ENCODE measurements at places on chromosomes 7 and 10.
A peak's percentile ranks its signal among the peaks of the same experiment; 100 is the strongest.

DNA sequence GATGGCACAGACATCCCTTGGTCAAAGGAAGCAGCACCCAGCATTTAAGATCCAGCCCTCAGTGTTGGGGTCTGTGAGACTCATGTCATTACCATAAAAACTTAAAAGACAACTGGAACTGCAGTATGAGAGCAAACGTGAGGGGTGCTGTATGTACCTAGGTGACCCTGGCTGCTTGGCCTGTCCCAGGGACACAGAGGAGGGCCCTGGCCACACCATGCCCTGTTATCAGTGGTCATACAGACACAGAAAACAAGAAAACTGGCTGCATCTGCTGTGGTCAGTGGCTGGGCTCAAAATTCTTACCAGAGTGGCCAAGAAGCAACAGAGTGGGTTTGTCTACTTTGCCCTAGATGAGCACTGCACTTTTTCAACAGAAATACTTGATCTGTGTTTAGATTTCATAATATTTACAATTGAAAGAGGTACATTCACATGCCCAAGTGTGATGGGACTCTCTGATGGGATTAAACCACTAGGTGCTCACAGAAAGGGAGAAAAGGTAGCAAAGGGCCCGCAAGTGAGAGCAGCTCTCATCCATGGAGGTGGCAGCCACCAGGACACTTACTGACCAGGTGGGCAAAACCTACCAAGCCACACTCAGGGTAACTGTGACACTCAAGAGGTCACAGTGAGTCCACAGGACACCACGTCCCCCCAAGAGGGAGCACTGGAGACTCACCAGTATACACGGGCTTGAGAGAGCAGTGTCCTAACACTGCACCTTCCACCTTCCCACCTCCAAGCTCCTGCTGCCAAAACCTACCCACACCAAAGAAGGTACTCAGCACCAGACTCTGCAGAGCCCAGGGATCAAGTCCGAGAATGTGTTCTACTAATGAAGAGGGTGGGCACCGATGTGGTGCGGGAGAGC, 68.1 kb upstream of the CAMK2B start:
- no peak for DNase-seq

GRCh38 chr10:51630640-51631005, 68.8 kb downstream of the CSTF2T start:
- DNase-seq = no peak

DNA sequence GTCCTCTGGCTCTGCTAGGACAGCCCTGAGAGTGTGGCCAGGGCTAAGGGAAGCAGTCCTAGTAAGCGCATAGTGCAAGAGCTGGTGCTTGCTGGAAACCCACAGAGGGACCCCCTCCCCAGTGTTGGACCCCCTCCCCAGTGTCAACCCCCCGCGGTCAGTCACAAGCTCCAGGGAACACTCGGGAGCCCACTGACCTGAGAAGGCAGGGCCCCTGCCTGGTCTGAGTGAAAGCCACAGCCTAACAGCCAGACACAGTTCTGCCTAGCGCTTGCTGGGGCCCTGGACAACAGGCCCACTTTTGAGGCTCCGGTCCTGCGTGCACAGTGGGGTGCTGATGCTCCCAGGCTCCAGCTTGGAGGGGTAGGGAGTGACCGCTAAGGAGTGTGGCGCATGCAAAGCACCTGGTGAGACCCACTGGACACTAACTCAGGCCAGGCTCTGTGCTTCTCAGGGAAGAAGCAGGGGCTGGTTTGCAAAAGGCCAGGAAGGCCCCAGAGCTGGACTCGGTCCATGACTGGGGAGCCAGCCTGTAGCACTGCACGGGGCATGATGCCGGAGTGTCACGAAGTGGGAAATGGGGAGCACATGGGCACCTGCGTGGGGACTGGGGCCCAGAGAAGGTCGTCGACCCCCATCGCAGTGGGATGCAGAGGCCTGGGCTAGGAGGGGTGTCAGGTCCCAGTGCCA, 175.8 kb upstream of the PPP2R2D start:
- no peak for DNase-seq

DNA sequence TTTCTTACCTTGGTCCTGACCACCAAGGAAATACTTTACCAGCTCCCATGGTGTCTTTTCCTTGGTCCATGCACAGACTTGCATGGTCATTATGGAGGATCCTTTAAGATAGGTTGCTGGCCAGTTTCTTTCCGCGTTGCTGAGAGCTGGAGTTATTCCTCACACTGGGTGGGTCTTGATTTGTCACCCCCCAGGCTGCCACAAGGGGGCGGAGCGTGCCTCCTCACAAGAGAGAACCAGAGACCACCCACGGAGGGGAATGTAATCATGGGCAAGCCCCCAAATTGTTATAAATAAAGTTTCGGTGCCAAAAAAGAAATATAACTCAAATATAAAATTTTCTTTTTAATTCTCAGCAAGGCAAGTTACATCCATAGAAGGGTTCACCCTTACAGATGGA, 10.5 kb upstream of the TRIM24 start:
- peak; percentile 18 for DNase-seq

DNA sequence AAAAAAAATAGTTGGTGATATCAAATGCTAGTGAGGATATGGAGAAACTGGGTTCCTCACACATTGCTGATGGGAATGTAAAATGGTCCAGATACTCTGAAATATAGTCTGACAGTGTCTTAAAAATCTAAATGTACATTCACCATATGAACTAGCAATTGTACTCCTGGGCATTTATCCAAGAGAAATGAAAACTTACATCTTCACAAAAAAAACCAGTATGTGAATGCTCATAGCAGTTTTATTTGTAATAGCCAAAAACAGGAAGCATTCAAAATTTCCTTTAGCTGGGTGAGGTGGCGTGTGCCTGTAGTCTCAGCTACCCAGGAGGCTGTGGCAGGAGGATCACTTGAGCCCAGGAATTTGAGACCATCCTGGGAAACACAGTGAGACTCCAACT, 2.1 kb upstream of the SSC4D start:
- no peak for DNase-seq

DNA sequence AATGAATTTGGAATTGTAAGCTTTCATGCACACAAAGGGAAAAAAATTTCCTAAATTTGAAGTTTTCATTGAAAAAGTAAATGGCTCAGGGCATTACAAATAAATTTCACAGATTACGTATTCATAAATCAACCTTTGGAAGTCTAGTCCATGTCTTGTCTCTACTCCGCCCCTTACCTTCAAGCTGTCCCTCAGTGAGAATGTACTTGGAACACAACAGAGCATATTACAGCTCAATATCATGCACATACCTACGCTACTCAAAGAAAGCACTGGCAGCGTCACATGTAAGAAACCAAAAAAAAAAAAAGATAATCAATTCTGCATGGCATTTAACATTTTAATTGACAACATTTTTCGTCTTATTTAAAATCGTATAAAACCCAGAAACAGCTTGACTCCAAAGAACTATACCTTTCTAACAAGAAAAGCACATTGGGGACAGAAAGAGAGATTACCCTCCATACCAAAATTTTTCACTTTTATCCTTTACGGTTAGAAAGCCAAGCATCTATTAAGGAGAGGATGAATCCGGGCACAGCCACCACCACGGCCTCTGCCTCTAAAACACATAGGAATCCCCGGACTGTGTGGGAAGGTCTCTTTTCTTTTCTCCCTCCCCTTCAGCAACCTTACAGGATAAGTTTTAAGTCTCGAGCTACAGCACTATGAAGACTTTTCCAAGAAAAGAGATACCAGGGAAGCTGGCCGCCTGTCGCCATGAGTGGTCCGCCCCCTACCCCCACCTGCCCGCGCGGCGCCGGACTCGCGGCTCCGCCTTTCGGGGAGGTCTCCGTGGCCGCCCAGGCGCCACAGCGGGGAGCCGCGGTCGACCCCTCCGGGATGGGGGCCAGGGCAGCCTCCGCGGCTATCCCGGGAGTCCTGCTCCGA, 1.1 kb downstream of the JMJD1C start:
- no peak for DNase-seq

GRCh38 chr10:15141136-15142054, 27.1 kb downstream of the NMT2 start:
- DNase-seq = peak; percentile 21

DNA sequence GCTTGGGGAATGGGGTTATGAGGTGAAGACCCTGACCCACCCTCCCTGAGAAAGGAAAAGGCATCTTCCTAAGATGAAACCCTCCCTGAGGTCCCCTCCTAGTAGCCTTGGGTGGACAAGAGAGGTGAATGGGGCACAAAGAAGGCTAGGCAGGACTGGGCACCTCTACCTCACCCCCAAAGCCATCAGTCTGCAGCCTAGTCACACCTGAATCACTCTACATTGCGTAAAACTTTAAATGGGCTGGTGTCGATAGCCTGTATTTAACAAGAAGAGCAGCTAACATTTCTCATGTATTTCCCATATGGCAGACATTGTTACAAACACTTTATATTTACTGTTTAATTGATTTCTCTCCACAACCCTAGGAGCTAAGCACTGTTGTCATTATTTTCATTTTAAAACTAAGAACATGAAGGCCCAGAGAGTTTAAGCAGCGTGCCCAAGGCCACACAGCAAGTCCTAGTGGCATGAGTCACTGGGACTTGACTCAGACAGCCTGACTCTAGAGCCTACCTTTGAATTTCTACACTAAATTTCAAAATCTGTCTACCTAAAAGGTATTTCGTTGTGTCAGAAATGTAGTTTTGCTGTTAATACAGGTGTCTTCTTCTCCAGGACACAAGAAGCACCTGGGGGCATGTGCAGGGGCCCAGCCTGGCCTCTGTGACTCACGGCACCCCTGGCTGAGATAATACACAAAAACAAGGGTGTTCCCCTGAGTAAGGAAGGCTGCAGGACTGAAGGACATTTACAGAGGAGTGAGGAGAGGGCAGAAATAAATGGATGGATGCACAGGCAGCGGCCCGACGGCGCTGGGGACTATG, 3.4 kb downstream of the AOC1 start:
- DNase-seq = no peak

- no peak for DNase-seq
These were observed 91.2 kb downstream of the SPAG6 start for GRCh38 chr10:22436526-22436892.

DNA sequence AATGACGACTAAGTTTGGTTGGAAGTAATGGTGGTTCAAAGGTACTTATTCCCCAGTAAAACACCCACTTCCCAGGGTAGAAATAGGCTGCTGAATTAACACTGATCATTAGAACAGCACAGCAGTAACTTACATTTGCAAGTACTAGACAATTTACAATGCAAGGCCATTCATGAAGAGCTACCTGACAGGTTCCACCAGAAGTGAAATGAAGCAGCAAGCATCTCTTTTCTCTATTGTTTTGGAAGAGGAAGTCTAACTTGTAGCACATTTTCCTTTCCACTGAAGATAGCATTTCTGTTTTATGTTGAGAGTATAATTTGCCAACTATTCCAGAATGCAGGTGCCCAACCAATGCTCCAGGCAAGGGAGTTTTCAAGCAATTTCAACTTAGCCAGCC, 145.9 kb downstream of the CREB5 start:
- DNase-seq = no peak

GRCh38 chr7:80932536-80932935, 13.7 kb upstream of the SEMA3C start:
- no peak for DNase-seq

DNA sequence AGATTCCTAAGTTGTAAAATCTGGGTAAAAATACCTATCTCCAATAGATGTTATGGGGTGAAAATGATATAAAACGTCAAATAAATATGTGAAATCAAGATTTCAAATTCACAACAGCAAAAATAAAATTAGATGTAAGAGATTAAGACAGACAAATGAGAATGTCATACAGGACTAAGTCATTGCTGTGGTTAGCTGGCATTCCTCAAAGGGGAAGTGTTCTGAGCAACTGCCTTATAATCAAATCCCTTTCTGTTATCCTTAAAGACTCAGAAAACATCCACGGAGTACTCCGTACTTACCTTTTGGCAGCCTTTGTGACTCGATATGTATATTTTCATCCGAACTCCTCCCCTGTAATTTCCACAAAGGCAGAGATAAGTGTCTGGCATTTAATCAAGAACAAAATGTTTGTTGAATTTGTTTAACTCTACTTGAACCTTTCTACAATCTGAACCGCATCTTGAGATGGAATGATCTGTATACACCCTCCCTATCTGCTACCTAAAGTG, 559.6 kb downstream of the GATA3 start:
- no peak for DNase-seq

DNA sequence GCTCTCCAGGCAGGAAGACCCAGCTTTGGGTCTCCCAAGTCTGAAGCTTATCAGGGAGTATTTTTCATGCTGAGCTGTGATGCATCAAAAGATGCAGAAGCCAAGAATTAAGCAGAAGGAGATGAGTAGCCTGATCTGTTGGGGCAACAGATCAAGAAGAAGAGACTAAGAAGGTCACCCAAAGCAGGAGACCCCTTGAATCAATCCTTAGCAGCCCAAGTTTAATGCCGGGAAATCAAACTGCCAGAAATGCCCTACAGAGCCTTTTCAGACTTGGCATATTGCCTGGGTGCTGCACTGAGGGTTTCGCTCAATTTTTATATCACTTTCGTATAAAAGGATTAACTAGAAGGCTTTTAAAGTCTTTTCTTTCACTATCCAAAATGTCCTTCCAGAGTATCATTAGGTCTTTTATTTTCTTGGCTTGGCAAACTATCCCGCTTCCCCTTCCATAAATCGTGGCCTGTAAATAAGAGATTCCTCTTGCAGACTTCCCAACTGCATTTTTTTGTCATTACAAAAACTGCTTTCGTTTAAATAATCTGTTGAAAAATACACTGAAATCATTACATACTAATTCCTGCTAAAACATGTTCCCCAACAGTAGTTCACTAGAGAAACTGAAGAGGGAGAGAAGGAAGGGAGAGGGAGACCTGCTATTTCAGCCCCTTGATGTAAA, 49.0 kb upstream of the STK17A start:
- DNase-seq = no peak

DNA sequence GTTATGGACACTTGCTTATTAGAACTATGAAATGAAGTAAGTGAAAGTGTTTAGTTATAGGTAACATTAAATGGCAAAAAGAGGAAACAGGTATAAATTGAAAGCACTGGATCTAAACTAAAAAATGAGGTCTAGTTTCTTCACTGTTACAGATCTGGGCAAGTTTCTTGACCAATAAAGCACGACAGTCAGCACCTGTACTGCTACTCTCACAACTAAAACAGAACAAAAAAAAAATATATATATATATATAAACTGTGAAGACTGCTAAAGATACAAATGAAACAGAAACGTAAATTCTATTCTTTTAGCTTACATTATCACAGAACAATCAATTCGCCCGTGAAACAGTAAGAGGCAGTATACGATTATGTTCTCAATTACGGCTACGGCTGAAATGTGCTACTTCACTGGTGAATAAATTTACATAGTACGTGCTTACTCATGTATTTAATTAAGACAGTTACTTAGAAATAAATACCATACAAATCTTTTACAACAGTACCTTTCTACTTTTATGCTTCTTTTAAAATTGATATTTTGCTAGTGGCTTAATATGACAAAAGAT, 4.2 kb downstream of the AHR start:
- no peak for DNase-seq

- DNase-seq = no peak
These were observed 3.8 kb upstream of the NRCAM start for GRCh38 chr7:108459922-108460551.

GRCh38 chr10:86668297-86669165, at the start of gene LDB3:
LDB3 (plus strand) TSS chr10:86668511; CDS start chr10:86668692, 181 bp downstream.
- DNase-seq = no peak

- DNase-seq = no peak
These were observed 135.7 kb downstream of the PKD1L1 start for GRCh38 chr7:47812429-47813136.

GRCh38 chr7:102897856-102898531, 14.8 kb upstream of the LRRC17 start:
- DNase-seq = no peak

- no peak for DNase-seq
These were observed 9.5 kb upstream of the TSGA13 start for GRCh38 chr7:130695840-130696239.
